ENCODE measurements at places on chromosomes 3 and 15.

GRCh38 chr15:75231836-75232235 is 26.3 kb upstream of the GOLGA6C start:
- no peak for DNase-seq

- DNase-seq = no peak
Measured at GRCh38 chr3:31917303-31918005, 63.6 kb downstream of the OSBPL10 start.

DNA sequence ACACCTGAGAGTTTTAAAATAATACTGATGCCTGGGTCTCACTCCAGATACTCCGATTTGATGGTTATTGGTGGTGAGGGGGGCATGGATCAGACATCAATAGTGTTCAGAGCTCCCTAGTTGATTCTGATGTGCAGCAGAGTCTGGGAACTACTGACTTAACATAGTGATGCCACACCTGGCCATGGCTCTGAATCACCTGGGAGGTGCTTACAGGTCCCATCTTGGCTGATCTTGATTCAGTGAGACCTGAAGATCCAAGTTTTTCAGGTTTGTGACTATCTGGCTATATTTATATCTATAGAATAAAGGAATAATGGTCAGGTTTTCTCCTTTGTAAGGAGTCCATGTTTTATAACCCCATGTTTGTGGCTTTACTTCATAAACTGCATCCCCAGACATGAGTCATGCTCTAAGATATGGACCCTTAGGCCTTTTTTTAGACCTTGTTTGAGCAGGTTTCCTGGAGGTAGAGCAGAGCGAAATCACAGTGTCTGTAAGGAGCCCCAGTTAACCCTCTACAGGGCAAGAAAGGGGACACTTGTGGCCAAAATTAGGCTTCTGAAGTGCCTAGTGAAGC is 101.4 kb downstream of the LARS2 start:
- no peak for DNase-seq

DNA sequence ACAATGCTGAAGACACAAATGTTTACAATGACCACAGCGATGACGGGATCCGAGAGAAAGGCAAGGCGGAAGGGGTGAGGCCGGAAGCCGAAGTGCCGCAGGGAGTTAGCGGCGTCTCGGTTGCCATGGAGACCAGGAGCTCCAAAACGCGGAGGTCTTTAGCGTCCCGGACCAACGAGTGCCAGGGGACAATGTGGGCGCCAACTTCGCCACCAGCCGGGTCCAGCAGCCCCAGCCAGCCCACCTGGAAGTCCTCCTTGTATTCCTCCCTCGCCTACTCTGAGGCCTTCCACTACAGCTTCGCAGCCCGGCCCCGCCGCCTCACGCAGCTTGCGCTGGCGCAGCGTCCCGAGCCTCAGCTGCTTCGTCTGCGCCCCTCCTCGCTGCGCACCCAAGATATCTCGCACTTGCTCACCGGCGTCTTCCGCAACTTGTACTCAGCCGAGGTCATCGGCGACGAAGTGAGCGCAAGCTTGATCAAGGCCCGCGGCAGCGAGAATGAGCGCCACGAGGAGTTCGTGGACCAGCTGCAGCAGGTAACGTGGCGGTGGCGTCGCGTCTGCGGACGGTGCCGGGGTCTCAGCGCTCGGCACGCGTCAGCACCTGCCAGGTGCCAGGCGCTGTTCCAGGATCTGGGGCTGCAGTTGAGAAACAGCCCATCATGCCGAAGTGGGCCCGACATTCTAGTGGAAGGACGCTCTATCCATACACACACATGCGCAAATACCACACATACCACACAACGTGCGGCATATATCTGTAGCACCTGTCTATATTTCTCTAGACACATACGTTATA is at the start of gene DLEC1:
TSS of gene DLEC1 (plus strand) at position 108 of the 798 bp plus-strand sequence. CDS start at position 126, 18 bp downstream.
- DNase-seq = peak; percentile 64

- DNase-seq = no peak
Measured at GRCh38 chr3:66261355-66261754, 40.6 kb downstream of the SLC25A26 start.

GRCh38 chr3:72768006-72768441 is 80.2 kb downstream of the SHQ1 start:
- no peak for DNase-seq

DNA sequence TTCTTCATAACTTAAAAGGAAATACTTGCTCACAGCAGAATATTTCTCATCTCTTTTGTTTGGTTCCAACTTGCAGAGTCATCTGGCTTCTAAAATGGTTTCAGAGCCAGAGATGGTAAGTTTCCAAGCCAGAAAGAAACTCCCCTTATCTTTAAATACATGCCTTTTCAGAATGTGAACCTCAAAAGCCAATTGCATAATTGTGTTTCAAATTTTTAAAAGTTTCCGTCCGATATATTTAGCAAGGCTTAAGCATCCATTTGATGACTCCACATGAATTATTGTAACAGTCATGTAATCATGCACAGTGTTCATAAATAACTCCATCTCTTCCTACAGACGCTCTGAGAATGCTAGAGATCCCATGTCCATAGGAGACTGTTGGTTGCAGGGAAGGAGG is 40.6 kb upstream of the C3orf80 start:
- DNase-seq = no peak

- no peak for DNase-seq
Measured at GRCh38 chr3:127495821-127496655, 94.5 kb downstream of the TPRA1 start.

DNA sequence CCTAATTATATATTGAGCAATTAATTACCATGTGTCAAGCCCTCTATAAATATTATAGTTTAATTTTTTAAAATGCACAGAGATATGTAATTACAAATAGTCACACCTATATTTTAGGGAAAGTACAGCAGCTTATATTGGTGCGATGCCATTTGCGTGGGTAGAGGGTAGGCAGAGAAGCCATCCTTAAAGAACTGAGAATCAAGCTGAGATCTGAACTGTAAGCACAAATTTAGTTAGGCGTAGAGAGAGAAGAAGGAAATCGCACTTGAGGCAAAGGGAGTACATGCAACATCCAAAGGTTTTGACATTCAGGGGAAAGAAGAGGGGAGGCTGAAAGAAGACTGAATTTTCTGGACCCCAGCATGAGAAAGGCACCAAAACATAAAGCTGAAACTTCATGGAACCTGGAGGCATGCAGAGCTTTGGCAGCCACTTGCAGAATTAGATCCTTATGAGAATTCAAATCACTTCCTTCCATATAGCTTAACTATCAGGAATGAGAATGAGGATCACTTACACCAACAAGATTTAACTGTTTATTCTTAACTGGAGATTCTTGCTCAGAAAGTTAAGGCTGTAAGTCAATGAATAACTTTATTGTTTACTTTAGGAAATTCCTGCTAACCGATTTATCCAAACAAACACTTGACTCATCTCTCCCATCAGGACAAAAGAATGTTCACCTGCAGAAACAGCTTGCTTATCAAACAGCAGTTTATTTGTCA is 114.3 kb downstream of the TGFBR2 start:
- no peak for DNase-seq

- no peak for DNase-seq
Measured at GRCh38 chr3:177430653-177431052, 233.4 kb upstream of the TBL1XR1 start.

GRCh38 chr3:194686816-194687637 is 1.3 kb downstream of the FAM43A start:
- no peak for DNase-seq

GRCh38 chr3:46946856-46947545 is 29.5 kb downstream of the CCDC12 start:
- no peak for DNase-seq

GRCh38 chr3:27943106-27943505 is 221.0 kb upstream of the EOMES start:
- no peak for DNase-seq

DNA sequence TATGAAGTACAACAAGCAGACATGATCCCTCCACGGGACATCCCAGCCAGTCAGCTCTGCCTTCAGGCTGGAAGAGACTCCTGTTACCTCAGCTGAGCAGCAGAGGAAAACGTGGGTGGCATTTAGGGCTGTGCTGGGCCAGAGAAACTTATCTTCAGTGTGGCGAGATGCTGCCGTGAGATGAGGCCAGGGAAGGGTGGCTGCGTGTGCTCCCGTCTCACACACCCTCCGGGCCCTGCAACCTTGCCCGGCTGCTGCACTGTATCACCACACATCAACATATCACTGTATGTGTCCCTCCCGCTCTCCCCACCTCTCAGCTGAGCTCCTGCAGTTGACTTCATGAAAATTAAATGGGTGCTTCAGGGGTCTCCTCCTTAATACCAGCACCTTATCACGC is 23.4 kb downstream of the BMF start:
- DNase-seq = no peak

- no peak for DNase-seq
Measured at GRCh38 chr3:129314386-129315222, 35.9 kb downstream of the HMCES start.

DNA sequence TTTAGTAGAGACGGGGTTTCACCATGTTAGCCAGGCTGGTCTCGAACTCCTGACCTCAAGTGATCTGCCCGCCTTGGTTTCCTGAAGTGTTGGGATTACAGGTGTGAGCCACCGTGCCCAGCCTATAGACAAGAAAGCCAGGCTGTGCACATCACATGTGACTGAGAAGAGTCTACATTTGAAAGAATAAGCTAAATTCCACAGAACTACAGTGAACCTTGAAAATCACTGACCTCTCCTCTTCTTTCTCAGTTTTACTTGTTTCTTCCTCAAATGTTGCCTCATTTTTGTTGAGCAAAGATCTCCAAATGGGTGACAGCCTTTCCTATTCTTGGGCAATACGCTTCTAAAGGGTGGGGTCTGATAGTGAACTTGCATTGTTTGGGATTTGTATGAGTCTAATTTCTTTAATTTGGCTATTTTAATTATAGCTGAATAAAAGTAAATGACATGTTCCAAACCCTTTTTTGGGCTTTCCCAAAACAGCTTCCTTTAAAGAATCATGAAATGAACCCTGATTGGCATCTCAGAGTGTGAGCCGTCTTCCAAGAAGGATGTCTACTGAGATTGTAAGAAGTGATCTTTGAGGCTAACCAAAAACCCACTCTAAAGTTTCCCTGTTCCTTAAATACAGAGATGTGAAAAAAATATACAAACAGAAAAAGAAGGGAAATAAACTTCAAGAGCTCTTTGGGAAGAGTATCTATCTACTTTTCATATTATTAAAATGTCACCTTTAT is 21.6 kb upstream of the SPTBN5 start:
- no peak for DNase-seq

DNA sequence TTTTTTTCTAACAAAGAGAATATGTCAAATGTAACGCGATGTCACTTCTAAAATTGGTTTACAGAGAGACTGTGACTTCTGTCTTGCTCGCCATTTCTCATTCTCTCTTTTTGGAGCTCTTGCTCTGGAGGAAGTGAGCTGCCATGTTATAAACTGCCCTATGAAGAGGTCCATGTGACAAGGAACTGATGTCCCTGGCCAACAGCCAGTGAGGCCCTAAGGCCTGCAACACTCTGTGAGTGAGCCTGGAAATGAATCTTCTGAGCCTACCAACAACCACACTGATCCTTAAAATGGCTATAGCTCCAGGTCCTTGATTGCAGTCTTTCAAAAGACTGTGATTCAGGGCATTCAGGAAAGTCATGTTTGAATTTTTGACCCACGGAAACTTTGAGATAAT is 49.9 kb downstream of the NMD3 start:
- DNase-seq = no peak

GRCh38 chr3:184801241-184801785 is 10.7 kb upstream of the VPS8 start:
- no peak for DNase-seq

DNA sequence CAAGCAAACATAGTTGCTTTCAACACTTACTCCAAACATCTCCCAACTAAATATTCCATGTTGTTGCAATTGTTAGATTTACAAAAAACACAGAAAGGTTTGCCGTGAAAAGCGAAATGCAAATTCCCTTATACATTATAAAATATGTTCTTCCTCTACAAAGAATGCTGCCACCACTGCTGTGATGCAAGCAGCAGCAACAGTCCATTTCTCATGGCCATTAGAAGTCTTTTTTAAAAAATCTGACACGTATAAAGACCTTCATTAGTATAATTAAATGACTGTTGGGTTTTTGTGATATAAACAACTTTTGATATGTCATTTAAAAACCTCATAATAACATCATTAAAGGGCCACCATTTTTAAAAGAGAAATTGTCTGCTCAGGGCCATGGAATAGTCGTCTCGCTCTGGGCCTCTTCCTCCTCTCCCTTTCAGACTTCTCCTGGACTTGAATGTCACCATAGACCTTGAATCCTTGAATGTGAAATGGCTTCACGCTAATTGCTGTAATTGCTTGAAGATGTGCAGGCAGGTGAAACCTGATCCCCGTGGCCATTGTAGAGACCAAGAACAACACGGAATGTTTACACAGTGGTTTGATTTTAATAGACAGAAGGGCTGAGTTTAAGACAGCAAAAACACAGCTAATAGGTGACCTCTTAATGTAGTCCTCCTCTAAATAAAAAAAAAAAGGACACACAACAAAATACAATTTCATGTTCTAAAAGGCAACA is 450.4 kb downstream of the FOXP1 start:
- DNase-seq = no peak

GRCh38 chr15:85621094-85621493 is 173.6 kb downstream of the KLHL25 start:
- no peak for DNase-seq

GRCh38 chr15:59028387-59028955 is 41.0 kb downstream of the RNF111 start:
- DNase-seq = no peak

DNA sequence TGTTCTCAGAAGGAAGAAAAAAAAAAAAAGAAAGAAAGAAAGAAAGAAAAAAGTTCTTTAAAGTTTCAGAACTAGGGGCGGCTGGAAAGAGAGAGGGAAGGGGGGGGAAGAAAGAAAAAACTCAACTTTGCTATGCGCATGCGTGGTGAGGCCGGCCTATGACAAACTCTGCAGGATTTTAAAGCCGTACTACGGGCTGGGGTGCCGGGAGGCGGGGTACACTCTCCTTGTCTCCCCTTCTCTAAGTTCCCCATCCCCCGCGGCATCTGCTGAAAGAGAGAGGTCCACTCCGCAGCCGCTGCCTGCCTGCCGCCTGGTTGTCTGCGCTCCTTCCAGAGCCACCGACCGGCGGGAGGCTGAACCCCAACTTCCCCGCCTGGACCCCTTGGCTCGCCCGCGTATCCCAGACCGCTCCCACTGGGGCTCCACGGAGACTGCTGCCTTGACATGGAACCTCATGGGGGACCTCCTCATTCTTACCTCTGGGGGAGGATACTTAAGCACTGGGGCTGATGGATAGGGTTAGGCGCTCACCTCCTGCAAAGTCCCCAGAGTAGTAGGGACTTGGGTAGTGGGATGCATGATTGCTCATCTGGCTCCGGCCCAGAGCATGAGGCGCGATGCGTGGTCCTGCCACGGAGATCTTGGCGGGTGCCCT is 1.4 kb upstream of the WNT5A start:
- DNase-seq = no peak

DNA sequence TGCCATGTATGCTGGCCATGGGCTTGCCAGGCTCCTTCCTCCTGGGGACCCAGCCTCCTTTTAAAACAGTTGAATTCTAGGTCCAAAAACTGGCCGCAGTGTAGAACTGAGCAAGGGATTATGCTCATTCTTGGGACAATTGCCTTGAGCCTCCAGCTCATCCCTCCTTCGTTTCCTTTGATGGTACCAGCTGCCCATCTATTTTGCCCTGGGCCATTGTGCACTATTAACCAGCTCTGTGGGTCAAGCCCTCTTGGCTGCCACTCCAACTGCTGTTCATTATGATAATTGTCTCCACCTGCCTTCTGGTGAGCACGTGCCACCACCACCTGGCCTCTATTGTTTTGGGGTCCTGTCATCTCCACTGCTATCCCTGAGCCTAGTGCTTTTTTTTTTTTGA is 75.8 kb upstream of the SYN2 start:
- DNase-seq = no peak

Data from stimulated activated CD4-positive, alpha-beta T cell treated with anti-CD3 and anti-CD28 coated beads, Interleukin-1b, Interleukin-23, amount 100 ng/mL, for 24 hours (primary cell).